Stimulated activated CD8-positive, alpha-beta memory T cell treated with anti-CD3 and anti-CD28 coated beads, Interleukin-4, amount 100 ng/mL, for 1 hour (primary cell): ENCODE measurements at places on chromosomes 16 and 17.

DNA sequence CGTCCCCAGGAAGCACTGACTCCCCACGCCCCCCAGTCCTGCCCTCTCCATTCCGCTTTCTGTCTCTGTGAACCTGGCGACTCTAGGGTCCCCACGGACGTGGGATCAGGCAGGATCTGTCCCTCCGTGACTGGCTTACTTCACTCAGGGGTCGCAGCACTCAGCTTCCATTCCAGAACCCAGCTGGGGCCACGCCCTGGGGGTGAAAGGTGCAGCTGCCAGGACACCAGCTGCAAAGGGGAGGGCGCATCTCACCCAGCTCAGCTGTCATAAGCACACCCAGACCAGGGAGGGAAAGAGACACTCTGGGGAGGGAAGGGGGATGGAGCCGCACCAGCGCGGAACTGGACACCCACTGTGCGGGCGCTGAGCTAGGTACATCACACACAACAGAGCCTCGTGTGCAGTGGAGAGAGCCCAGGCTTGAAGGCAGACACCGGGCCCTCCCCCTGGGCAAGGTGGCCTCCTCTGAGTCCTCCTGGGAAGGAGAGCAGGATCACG, 18.5 kb upstream of the HEXD start:
- no peak for DNase-seq

DNA sequence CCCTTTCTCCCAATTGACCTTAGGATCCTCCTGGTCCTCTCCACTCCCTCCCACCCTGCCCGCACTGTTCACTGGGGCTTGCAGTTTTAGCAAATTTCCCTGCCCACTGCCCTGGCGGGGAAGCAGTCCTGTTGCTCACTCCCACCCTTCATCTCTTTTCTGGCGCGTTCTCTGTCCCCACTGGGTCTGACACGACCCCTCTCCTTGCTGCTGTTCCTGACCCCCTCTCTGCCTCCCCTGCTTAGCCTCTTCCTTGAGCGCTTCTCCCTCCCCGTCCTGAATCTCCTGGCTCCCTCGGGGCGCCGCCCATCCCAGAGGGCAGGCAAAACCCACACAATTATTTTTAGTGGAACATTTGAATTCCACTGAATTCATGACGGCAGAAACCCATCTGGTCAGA, 1796.4 kb downstream of the TP53TG3F start:
- no peak for DNase-seq

DNA sequence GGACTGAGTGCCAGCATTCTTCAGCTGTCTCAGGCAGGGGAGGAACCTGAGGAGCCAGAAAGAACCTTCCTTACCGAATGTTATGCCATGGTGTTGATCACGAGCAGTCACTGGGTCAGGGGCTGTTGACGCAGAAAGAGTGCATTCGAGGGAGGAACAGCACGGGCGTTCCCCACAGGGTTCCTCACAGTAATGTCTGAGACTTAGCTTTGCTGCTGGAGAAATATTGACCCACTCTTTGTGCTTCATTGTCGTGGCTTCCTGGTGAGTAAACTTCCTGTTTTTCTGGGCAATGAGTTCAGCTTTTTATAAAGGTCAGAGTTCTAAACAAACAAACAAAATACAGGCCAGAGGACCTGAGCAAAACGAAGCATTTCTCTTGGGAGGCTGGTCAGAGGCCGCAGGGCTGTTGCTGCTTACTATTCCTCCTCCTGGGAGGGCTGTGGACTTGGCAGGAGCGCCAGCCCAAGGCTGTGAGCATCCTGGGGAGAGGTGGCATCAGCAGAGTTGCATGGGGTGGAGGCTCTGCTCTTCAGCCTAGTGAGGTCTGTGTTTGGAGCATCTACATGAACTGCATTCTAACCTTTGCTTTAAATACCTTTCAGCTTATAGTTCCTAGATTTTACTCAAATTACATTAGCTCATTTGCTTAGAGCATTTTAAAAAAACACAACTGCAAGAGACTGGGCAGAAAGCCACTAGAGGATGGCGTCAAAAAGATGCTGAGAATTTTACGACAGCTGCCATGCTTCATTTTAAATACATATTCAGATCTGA, 143.1 kb upstream of the CACNG5 start:
- DNase-seq = no peak

- DNase-seq = no peak
These were observed 64.3 kb downstream of the IGF2BP1 start for GRCh38 chr17:49061524-49061943.

- DNase-seq = no peak
These were observed 59.4 kb upstream of the SIAH1 start for GRCh38 chr16:48444574-48444973.

DNA sequence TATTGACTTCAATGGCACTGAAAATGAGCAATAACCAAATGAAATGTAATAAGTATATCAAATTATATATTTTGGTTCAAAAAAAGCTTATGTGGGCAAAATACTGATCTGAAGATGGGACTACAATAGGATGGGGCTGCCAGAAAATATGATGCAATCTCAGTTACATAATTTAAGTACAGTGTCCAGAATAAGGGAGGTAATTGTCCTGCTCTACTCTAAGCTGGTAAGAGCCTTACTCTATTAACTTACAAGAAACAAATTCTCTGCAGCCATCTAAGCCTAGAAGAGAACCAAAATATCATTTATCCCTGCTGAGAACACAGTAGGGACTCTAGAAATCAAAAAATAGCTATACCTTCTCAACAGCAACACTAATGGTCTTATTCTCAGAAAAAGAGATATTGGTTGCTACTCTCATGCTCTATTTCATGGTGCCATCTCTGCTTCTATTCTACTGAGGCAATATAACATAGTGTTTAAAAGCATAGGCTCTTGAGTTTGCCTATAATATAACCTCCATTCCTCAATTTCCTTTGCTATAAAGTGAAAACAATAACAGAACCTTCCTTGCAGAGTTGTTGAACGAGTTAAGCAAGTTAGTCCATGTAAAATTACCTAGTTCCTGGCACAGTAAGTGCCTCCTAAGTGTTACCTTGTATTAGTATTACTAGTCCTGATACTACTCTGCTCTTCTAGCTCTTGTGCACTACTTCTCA, 19.9 kb downstream of the NQO1 start:
- DNase-seq = no peak

- no peak for DNase-seq
These were observed 11.5 kb upstream of the IGF2BP1 start for GRCh38 chr17:48985436-48986245.

DNA sequence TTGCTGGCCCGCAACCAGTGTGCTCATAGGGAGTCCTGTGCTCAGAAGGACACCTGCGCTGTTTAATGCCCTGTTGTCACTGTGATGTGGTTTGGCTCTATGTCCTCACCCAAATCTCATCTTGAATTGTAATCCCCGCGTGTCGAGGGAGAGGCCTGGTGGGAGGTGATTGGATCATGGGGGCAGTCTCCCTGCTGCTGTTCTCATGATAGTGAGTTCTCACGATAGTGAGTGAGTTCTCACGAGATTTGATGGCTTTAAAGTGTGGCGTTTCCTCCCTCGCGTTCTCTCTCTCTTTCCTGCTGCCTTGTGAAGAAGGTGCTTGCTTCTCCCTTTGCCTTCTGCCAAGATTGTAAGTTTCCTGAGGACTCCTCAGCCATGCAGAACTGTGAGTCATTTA, 66.8 kb downstream of the AKAP1 start:
- DNase-seq = no peak

GRCh38 chr17:2776589-2777241, 19.5 kb upstream of the RAP1GAP2 start:
- no peak for DNase-seq

DNA sequence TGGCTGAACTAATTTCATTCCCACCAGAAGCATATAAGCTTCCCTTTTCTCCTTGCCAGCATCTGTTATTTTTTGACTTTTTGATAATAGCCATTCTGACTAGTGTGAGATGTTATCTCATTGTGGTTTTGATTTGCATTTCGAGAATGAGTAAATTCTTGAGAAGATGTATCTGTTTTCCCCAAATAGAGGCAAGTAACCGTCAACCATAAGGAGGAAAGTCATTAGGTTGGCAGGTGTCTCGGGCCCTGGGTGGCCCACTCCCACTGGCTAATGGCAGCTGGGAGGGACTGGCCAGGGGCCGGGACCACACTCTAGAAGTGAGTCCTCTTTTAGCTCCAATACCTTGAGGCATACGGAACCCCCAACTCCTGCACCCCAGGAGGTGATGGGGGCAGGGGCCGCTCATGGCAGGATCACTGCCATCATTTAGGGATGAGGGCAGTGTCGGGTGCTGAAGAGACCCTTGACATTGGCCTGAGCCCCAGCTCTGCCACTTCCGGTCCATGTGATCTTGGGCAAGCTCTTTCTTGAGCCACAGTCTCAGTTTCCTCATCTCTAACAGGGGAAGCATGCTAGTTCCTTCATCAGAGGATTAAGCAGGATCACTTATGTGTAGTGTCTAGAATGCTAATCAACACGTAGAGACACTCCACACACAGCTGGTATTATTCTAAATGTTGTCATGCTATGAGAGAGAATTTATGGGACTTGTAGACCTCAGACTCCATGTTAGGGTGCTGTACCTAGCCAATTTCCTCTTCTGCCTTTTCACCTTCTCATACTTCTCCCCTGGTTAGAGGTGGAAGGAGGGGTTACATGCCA, 44.3 kb downstream of the RGS9 start:
- DNase-seq = no peak

DNA sequence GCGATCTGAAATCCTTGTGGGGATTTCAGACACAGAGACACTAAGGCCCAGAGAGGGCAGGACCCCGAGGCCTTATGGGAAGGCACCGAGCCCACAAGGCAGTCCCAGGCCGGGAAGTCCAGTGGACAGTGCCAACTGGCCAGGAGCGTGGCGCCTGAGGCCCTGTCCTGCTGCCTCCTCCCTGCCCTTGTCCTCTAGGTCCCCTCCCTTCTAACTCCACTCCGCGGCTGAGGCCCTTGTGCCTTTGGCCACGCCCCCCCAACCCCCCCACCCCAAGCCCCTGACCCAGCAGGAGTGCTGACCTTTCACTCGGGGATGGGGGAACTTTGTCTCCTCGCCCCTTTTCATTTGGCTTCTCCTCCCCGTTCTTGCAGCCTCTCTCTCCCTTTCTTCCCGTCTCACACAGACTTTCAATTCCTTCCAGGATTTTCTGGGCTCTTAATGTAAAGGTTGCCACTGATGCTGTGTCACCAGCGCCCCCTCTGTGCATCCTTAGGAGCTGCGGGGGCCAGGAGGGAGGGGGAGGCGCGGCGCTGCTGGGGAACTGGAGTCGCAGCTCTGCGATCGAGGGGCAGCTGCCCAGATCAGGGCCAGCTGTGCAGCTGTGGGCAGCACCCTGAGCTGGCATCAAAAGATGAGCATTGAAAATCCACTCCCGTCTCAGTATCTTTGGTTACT, 29.1 kb downstream of the CRHR1 start:
- no peak for DNase-seq

- no peak for DNase-seq
These were observed 57.8 kb downstream of the BAHCC1 start for GRCh38 chr17:81453076-81453475.

DNA sequence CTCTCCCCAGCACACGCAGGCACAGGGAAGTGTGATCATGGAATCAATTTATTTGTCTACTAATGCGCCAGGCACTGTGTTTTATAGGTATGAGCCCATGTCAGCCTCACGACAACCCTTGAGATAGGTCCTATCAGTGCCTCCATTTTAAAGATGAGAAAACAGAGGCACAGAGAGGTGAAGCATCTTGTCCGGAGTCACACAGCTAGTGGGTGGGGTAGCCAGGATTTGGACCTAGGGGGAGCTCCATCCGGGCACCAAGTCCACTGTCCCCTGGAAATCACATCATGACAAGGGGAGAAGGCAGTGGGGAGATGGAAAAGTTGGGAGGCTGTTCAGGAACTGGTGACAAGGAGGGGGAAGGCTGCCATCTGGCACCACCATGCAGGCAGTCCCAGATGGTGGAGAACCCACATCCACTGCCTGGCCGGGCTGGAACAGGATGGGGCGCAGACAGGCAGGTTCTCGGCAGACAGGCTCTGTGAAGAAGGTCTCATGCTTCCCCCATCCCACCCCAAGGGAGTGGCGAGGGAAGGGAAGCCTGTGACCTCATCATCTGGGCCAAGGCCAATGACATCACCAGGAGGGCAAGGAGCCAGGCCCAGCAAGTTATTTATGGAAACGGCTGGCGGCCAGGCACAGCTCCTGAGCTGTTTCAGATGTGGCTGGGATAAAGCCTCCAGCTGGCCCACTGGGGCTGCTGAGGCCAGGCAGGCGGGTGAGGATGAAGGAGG, 126.0 kb upstream of the SDK2 start:
- DNase-seq = no peak

DNA sequence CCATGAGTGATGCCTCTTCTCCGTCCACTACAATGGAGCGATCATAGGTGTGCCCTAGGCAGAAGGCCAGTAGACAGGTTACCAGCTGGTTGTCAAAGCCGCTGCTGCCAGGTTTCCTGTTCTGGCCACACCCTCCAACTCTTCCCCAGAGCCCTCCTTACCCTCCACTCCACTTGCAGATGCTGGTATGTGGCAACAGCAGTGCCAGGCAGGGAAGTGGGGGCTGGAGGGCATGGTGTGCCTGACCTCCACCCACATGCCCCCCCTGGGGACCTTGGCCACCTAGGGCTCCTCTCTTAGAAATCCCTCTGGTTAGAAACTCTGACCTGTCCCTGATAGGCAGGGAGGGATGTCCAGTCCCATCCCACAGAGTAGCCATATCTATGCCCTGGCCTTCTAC, 1.5 kb downstream of the RRAD start:
- no peak for DNase-seq
